ENCODE measurements at places on chromosomes 3 and 15.

GRCh38 chr3:188133646-188134045 lies 20.3 kb upstream of the LPP start:
- no peak for DNase-seq

- no peak for DNase-seq
These were observed 98.9 kb upstream of the TLE3 start for GRCh38 chr15:70196372-70197316.

DNA sequence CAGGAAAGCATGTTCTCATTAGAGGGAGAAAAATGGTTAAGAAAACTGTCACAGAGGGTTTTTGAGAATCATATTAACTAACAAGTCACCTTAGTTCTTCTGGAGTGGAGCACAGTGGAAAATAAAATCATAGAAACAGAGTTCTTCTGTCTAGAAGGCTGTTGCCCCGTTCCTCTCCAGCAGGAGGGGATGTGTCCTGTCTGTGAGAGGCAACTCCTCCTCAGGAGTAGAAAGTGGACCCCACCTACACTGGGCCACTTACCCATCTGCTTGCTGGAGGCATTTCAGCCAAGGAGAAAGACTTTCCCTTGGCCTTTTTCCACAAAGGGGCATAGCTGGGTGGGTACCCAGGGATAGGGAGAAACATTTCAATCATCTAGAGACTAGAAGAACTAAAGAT lies 106.6 kb downstream of the SSR3 start:
- no peak for DNase-seq

- no peak for DNase-seq
These were observed 2.2 kb upstream of the CRTAP start for GRCh38 chr3:33111581-33111980.

DNA sequence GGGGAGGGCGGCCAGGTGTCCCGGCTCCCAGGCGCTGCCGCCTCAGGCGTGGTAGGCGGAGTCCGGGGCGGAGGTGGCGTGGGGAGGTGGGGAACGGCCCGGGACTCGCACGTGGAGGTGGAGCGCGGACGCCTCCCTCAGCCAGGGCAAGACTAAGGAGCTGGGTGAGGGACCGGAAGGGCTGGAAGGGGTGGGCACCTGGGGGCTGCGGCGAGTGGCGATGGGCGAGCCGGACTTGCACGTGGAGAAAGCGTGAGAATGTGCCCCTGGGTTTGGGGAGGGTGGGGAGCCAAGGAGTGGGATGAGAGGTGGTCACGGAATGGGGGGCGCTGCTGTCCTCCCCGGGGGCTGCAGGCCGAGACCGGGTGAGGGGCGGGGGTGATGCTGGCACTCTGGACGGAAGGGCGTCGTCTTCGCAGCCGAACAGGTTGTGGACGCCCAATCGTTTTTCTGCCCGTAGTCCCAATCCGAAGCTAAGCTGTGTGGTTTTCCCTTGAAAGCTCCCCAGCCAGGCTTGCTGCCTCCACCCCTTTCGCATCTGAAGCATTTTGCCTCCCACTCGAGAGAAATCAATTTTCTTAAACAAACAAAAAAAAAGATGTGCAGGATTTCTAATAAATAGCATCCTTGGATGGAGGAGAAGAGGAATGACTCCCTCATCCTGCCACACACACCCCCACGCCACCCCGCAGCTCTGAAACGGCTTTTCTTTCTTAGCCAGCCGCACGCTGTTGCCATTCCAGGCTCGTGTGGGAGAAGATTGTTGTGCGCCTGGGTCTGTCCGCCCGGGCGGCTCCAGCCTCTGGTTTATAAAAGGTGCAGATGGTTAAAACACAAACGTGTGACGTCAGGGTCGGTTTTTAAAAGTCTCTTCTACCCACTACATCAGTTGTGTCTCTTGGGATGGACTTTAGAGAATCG lies 62.5 kb upstream of the ANKRD28 start:
- DNase-seq, result no peak

DNA sequence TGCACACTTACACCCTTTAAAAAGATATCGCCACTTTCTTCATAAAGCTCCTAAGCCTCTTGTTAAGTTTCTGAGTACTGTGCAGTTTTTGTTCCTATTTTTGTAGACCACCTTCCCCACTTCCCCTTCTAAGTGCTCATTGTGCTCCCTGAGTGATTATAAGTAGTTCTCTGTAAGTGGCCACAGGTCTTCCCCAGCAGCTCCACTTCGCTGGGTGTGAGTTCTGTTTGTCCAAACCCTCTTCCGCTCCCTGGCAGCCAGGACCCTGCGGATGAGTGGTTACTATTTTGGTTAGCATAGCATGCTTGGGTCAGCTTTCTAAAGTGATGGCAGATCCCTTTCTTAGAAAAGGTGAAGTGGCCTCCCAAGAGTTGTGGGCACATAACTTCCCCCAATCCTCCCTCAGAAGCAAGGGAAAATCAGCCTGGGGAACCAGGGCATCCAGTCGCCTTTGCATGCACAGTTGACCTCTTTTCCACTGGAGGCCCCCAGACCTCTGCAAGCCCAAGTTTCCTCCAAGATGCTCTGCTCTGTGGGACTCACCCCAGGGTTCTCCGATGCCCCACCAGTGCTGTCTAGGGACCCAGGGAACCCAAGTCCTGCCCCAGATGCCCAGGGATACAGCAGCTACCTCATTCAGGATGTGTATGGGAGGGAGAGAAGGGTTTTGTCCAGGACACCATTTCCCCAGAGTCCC lies 69.6 kb downstream of the ATP10A start:
- DNase-seq, result no peak

DNA sequence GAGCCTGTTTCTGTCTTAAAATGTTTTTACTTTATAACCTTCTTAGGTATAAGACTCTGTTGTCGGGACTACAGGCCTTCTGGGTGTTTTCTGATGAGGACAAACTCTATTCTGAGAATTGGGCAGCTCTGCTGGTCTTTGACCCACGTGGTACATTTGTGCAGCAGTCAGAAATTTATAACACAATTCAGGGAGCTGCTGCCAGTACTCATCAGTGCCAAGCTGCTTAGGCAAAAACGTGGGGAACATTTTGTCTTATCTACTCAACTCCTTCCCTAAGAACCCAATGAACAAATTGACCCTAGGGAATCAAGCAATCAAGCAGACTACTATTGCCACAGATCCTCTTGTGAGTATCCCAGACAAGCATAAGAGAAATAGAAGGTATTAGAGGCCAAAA lies 180.7 kb upstream of the PDZRN3 start:
- no peak for DNase-seq

DNA sequence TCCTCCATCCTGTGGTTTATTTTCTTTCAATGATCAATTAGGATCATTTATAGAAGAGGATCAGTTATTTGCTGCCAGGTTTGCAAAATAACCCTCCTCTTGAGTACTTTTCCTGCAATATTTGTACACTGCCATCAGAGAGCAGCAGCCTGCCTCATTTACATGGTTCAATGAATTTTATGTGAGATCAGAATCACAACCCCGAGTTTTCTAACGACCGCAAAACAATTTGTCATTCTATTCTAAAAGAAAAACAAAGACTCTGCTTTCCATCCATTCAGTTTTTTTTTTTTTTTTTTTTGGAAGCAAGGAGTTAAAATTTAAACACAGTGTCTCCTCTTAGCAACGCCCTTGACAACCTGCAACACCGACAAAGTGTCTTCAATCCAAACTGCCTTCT lies 146.9 kb downstream of the RAB11A start:
- no peak for DNase-seq

GRCh38 chr3:70554170-70554569 lies 241.7 kb upstream of the MDFIC2 start:
- no peak for DNase-seq

GRCh38 chr3:114408736-114409670 lies 115.2 kb downstream of the TIGIT start:
- no peak for DNase-seq

- DNase-seq, result no peak
These were observed 55.1 kb downstream of the SETMAR start for GRCh38 chr3:4358273-4358672.

- DNase-seq, result no peak
These were observed 256.5 kb downstream of the AGBL1 start for GRCh38 chr15:86336051-86336788.

- no peak for DNase-seq
These were observed 7.5 kb downstream of the GAP43 start for GRCh38 chr3:115630850-115631249.

DNA sequence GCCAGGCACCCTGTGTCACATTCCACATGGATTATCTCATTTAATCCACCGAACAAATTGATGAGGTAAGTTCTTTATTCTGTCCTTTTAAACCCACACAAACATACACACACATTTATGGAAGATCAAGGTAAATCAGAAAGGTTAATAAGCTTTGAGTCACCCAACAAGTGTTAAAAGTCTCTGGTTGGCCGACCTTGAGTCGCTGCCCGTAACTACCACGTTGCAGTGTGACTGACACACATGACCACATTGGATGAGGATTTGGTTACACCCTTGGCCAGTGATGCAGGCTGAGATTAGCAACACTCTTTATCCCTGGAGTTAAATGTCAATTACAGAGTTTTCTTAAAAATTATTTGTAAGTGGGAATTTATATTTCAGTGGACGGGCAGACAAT lies 19.2 kb downstream of the FOXP1 start:
- no peak for DNase-seq

DNA sequence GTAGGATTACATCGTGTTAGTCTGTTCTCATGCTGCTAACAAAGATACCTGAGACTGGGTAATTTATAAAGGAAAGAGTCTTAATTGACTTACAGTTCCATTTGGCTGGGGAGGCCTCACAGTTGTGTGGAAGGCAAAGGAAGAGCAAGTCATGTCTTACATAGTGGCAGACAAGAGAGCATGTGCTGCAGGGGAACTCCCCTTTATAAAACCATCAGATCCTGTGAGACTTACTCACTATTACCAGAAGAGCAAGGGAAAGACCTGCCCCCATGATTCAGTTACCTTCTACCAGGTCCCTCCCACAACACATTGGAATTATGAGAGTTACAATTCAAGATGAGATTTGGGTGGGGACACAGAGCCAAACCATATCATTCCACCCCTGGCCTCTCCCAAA lies 3.4 kb downstream of the SLC25A26 start:
- no peak for DNase-seq

GRCh38 chr3:124577494-124578167 lies 152.6 kb upstream of the UMPS start:
- DNase-seq, result no peak

DNA sequence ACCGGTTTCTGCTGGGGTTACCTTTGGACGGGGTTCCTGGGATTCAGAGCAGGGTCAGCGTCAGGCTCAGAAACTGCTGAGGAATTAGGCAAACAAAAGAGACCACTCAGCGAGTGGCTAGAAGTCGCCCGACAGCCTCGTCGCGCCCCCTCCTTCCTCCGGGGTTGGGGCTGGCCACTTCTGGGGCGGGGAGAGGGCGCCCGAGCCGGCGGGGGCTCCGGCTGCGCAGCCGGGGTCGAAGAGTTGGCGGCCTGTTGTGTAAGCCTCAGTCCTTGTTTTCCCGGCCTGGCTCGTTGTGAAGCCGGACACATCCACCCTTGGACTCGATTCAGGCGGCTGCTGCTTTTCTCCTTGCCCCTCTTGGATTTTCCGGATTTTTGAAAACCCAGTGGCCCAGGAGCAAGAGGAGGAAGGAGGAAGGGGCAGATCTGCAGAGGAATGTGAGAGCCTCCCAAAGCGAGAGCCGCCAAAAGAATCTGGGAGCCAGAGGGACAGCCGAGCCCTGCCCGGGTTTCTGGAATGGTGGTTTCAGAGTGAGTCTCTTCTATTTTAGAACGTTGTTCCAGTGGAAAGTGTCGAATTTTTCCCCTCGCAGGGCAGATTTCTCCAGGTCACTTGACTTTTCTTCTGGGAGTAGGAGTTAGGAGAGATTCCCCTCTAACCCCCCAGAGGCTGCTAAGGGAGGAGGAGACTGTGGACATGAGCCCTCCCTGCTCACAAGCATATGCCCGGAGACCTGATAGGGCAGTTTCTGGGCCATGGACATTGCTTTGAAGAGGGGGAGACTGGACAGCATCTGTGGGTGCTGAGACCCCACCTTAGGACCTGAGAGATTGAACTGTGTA lies 666 bp downstream of the SNX33 start:
- no peak for DNase-seq

DNA sequence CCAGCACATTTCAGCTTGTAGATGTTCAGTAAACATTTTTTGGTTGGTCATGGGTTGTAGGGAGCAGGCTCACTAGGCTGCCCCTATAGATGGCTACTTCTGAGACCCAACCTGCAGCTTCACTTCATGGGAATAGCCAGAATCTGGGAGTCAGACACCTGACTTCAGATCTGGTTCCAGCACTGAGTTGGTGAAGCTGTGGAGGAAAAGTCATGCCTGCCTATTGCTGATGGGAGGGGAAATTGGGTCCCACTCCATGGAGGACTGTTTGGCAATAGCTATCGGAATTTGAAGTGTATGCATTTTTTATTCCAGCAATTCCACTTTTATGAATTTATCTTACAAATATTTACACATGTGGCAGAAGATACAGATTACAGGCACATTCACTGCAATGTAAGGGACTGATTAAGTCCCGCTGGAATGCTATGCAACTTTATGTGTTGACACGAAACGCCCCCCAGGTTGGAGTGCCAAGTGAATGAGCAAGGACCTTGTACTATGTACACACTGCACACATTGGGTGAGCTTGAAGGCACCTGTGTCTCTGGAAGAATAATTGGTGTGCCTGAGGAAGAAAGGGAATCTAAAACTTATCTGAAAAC lies 7.8 kb upstream of the CCR1 start:
- DNase-seq, result no peak

DNA sequence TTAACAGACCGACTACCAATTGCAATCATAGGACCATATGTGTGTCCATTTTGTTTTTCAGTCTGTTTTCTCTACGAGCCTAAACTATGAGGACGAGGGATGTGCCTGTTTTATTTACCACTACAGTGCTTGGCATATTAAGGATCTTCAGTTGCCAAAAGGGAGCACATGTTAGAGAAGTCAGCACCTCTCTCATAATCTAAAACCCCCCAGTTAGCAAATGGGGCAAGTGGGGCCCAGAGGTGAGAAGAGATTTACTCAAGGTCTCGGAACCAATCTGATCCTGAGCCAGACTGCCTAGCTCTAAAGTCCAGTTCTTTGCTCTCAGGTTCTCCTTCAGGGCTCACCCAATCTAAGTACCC lies 578 bp upstream of the PODXL2 start:
- DNase-seq, result no peak

GRCh38 chr15:63794271-63794670 lies 39.5 kb downstream of the HERC1 start:
- no peak for DNase-seq

GRCh38 chr3:190862209-190863118 lies at the start of gene GMNC:
Gene GMNC, minus strand, starts transcription at chr3:190862694. Its CDS starts 79 bp downstream, at chr3:190862615.
- DNase-seq, result peak; percentile 0

DNA sequence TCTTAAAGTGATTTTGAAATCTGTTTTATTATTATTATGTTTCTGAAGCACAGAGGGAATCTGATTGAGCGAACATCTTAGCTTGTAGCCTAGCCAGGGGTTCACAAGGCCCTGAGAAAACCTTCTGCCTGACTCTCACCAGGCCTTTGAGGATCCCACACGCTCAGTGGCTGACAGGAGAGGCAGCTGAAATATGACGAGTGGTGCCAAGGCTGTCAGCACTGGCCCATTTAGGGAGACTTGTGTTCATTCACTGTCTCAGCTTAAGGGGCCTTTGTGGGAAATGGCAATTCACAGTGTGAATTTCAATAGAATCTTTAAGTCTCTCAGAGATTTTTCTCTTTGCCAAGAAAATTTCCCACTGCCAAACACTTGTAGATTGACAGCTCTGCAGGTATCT lies 770.9 kb downstream of the TUSC7 start:
- no peak for DNase-seq

GRCh38 chr3:30448450-30449289 lies 157.7 kb upstream of the TGFBR2 start:
- DNase-seq, result no peak
